DMS153 (cell line): ENCODE measurements at places on chromosomes 2 and 18.

GRCh38 chr2:173346035-173346434 lies 8.6 kb upstream of the CDCA7 start:
- DNase-seq = no peak

- DNase-seq = peak; percentile 37
Observed at GRCh38 chr2:238525990-238526389, 99.3 kb downstream of the ASB1 start.

DNA sequence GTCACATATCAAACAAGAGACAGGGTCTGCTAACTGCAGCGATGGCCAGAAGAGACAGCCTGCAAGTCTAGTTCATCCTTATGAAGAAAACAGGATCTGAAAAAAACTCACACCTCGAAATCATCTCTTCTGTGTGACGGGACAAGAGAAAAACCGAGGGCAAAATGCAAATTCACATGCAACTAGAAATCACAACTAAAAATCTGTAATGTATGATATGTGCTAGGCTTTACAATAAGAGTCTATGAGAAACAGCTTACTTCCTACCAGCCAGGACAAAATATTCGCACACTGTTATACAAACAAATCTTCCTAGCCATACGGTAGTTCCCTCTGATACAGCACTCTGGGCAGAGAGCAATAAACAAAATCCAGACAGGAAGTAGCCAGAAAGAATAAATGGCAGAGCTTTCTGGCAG lies 48.8 kb downstream of the ANKRD44 start:
- DNase-seq = peak; percentile 48

DNA sequence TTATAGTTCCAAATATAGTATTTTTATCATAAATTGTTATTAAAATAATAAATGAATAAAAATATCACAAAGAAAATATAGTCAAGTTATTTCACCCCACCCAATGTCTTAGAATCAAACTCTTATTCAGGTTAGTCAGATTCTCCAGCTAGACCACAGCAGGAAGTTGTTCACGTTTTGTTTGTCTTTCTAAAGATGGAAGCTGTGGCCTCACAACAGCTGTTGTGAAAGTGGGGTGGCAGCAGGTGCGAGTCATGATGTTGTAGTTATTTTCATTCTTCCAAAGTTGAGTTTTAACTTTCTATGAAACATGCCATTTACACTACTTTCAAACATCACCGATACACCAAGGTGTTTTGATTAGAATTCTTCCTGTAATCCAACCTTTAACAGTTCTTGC lies 272.9 kb downstream of the SLC8A1 start:
- no peak for DNase-seq

- no peak for DNase-seq
Observed at GRCh38 chr2:159267921-159268320, 18.6 kb downstream of the WDSUB1 start.

GRCh38 chr2:53632714-53633113 lies 134.9 kb upstream of the CHAC2 start:
- no peak for DNase-seq

- DNase-seq = peak; percentile 15
Observed at GRCh38 chr2:174342686-174343342, 8.1 kb downstream of the SP9 start.

DNA sequence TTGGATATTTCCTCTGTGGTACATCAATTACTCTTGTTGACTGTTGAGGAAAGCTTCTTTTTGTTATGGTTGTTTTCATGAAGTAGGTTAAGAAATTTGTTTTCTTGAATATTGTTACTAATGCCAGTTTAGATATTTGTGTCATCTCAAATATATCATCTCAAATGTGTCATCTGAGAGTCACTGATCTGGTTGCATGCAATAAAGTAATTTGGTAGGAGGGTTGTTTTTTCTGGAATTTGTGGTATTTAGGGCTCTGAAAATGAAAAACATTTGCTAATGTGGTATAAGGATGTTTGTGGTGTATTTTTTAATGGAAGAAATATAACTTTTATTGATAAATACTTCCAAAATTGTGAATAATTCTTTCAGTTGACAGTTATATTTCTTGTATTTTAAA lies 117.7 kb downstream of the GREB1L start:
- no peak for DNase-seq

DNA sequence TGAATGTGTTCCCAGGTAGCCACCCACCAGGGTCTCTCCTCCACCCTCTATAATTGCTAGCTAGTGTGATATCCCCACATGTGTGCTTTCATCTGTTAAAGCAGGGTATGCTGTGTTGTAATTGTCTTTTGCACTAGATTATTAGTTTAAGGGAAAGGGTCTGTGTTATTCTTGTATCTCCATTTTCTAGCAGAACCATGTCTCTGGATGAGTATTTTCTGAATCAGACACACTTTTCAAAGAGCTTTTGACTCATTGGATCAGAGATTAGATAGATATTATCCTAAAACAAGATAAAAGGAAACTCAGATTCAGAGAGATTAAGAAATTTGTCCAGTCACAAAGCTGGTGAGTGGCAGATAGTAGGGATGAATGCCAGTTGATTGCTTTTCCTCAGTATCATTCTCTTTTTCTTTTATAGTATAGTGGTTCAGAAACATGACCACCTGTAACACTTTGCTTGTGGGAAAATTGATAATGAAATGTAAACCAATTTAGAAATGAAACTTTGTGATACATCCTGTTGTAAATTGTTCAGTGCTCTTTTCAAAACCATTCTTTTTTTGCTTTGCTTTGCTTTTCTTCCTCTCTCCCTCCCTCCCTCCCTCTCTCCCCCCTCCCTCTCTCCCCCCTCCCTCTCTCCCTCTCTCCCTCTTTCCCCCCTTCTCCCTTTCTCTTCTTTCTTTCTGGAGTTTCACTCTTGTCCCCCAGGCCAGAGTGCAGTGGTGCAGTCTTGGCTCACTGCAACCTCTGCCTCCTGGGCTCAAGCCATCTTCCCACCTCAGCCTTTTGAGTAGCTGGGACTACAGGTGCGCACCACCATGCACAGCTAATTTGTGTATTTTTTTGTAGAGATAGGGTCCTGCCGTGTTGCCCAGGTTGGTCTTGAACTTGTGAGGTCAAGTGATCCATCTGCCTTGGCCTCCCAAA lies 7.4 kb downstream of the MIB1 start:
- no peak for DNase-seq

DNA sequence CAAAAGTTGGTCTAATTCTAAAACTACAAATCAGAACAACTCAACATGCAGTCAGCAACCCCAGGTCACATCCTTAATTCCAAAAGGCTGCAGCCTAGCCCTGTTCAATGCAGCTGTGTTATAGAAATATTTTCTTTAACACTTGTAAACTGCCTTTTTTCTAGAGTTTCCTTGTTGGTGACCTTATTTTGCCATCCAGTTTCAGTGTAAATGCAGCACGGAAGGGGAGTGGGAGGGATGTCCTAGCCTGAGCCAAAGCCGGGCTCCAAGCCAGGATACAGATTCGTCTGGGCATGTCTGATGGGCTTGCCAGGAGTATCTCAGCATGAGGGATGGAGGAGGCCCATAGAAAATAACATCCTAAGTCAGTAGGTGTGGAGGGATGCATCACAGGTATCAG lies 17.7 kb upstream of the SP3 start:
- peak; percentile 65 for DNase-seq

DNA sequence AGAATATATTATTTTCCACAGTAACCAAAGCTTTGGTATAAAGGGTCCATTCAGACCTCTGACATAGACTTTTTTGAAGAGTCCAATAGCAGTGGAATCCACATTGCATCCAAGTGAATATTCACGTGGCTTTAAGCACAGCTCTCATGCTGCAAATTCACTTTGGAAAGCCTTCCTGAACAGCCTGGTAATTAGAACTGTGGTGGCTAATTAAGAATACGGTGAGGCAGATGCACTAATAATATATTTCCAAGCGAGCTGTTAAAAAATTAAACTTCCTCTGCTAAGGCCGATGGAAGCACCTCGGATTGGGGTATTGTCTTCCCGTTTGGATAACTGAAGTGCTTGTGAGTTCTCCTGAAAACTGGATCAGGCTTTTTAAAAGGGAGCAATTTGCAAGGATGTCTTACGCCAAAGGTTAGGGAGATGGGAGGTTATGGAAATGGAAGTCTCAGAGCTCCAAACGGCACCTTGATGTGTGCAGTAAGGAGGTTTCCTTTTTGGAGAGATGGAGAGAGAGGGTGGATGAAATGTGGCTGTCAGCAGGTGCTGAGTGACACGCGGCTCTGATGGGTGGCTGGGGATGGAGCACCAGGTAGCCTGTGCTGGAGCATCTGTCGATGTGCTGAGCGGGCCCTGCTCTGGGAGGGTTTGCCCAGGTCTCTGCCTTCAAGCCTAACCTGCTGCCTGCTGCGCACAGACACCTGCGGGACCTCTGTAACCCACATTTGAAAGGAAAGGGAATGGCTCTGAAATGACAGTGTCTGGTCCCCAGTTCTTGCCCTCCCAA lies 37.5 kb downstream of the CABLES1 start:
- no peak for DNase-seq

GRCh38 chr2:178386986-178387597 lies 63.9 kb downstream of the PRKRA start:
- DNase-seq = no peak

DNA sequence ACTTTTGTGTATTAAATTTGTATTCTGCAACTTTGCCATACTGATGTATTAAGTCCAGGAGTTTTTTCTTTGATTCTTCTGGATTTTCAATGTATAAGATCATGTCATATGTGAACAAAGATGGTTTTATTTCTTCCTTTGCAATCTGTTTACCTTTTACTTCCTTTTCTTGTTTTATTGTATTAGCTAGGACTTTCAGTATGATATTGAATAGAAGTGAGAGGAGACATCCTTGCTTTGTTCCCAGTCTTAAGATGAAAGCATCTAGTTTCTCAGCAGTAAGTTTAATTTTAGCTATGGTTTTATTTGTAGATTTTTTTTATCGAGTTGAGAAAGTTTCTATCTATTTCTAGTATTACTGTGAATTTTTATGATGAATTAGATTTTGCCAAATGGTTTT lies 25.5 kb downstream of the VRK2 start:
- DNase-seq = no peak

DNA sequence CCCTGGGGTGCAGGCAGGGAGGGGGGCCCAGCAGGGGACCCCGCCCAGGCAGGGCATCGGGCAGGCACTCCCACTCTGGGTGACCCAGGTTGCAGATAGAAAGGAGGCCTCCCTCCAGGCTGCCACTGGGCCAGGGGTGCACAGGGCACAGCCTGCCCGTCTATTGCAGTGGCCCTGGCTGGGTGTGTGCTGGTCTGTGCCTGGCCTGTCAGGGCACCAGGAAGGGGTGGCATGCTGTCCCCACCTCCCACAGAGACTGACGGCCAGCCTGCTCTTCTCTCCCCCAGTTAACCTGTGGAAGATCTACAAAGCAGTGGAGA lies 12.9 kb downstream of the ARID5A start:
- no peak for DNase-seq

GRCh38 chr2:167127135-167127534 lies 238.9 kb downstream of the XIRP2 start:
- peak; percentile 30 for DNase-seq

GRCh38 chr2:167733747-167734146 lies 513.6 kb downstream of the STK39 start:
- no peak for DNase-seq

DNA sequence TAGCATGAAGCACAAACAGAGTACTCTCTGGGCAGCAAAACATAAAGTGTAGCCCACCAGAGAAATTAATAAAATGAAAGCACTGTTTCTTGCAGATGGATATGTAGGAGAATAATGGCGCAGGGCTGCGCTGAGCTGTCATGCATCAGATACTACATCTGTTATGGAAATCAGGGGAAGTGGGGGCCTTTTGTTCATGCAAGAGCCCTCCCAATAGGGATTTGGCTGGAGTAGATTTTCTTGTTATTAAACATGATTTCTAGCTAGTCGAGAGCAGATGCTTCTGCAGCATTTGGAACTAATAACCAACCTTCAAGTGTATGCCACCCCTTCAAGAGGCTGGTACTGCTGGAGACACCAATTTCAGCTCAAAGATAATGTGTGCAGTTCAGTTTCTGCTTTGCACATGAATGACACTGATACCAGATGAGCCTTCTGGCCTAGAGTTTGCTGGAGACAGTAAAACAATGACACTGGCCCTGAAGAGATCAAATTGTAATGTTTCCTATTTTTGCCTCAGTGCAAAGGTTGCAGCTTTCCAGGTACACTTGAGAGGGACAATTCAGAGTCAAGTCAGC lies 58.0 kb downstream of the RND3 start:
- DNase-seq = no peak

DNA sequence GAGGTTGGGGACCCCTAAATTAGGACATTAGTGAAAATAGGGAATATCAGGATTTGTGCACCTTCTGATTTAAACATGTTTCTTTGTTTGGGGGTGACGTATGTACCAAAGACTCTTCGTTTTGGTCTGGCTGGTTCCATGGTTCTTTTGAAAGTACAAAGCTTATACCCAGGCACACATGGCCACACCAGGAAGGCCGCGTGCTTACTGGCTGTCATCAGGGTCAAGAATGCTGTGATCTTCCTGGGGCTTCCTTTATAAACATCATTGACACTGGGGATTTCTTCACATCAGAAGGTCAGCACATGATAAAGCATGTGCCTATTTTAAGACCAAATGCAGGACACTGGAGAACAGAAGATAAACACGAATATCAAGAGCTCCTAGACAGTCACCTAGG lies 230.6 kb upstream of the ID2 start:
- no peak for DNase-seq

GRCh38 chr18:27143580-27144287 lies 41.4 kb downstream of the CHST9 start:
- no peak for DNase-seq

DNA sequence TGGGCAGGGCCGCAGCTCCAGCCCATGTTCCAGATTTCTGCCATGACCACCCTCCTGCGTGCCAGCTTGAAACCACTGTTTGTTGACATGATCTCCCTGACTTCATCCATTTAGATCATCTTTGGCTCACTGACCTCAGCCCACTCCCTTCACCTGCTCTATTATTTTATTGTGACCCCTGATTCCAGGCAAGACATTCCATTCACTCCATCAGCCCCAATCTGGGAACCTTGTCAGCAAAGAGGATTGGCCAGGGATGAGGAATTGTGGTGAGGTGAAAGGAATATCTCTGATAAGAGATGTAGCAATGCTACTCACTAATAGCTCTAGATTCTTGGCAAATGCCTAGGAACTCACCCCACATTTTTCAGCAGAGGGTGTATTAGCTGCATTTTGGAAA lies 174.2 kb downstream of the TMEM247 start:
- no peak for DNase-seq

DNA sequence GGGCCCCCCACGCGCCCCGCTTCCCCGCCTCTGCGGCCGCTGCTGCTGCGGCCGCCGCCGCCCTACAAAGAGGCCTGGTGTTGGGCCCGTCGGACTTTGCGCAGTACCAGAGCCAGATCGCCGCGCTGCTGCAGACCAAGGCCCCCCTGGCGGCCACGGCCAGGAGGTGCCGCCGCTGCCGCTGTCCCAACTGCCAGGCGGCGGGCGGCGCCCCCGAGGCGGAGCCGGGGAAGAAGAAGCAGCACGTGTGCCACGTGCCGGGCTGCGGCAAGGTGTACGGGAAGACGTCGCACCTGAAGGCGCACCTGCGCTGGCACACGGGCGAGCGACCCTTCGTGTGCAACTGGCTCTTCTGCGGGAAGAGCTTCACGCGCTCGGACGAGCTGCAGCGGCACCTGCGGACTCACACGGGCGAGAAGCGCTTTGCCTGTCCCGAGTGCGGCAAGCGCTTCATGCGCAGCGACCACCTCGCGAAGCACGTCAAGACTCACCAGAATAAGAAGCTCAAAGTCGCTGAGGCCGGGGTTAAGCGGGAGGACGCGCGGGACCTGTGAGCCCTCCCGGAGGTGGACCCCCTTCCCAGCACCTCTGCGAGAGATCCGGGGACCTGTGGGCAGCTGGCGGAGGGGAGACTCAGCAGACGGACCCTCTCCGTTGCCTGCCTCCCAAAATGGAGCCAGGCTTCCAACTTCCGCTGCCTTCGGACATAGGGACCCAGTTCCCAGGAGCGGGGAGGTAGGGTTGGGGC lies 1.9 kb downstream of the SP5 start:
- no peak for DNase-seq

GRCh38 chr2:159164457-159164911 lies 122.0 kb downstream of the WDSUB1 start:
- DNase-seq = no peak
